NCI-H526 treated with DMSO at 0.1 percent for 48 hours (cell line): ENCODE measurements at places on chromosomes 12 and 14.

GRCh38 chr12:33588725-33589405 lies 149.2 kb upstream of the SYT10 start:
- no peak for DNase-seq

DNA sequence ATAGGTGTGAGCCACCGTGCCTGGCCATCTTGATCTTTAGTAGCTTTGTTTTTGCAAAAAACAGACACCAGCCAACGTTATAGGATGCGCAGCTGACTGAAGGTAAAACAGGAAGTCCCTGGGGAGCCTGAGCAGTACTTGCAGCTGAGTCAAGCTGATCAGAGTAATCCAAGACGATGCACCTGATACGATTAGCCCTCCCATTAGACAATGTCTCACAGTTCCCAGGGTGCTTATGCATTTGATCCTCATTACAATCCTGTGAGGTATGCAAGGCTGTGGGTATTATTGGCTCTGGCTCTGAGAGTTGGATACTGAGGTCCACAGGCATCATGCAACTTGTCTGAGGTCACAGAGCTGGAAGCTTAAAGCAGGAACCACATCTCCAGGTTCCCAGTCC lies 8.1 kb downstream of the KRT18 start:
- peak; percentile 37 for DNase-seq

DNA sequence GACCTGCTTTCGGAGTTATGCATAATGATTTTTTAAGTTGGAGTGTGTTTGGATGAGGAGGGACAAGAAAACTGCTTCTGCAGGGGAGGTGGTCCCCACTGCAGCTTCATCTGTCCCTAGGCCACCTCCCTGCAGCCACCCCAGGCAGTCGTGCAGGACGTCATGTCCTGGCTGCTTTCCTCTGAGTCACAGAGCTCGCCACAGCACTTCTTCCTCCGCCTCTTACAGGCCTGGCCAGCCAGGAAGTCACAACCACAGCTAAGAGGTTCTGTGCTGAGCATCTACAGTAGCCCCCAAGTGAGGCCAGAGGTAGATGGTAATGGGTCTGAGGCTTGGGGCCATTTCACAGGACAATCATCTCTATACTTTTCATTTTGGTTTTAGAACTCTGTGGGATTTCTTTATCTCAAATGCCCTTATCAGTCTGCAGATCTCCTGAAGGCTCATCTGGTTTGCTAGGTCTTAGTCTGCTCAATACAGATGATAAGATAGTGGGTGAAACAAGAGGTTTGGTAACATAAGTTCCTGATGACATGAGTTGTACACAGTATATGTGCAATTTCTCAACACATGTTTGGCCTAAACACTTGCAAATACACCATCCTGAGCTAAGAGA lies 106.4 kb downstream of the ARF6 start:
- no peak for DNase-seq

GRCh38 chr14:73859145-73859544 lies 7.5 kb downstream of the PTGR2 start:
- DNase-seq = no peak

DNA sequence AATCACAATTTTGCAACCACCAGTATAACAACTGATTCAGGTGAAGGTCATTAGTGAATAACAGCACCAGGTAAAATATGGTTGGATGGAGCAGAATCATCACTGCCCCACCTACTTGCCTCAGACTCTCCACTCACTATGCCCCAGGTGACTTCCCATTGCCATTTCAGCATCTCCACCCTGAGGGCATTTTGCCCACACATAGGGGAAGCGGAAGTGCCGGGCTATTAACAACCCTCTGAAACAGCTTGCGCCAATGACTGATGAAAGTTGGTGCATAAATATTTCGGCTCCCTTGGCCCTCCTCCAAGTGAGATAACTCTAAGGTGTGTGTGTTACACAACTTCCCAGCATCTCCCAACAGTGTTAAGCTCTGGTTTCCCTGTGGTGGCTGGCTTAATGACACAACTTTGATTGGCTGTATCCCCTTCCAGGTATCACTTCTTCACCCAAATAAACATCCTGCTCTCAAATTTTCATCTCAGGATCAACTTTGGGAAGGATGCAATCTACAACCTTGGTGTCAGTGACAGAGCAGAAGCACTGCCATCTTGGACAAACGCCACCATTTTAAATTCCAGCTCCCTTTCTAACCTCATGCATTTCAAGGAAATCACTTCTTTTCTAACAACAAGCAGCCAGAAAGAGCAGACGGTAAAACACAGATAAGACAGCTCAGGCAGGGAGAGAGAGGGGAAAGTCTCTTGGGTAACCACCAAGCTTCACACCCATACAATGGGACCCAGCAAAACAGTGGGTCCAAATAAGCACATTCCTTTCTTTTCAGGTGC lies 73.6 kb upstream of the PPP2R5C start:
- DNase-seq = no peak

GRCh38 chr12:132632521-132633228 lies 14.1 kb downstream of the P2RX2 start:
- no peak for DNase-seq

DNA sequence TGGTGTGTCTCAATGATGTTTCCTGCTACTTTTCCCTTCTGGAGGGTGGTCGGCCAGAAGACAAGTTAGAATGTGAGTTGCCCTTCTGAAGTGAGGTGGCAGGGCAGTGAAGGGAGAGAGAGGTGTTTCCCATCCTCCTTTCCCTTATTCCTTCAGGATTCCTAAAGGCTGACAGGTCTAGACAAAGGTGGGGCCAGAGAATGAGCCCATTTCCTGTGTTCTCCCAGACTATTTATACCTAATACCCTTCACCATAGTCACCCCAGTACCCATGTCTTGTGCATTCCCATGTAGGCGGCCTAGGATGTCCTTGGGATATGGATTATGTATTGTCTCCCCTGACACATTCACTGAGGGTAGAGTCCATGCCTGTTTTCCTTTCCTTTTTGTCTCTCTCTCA lies 7.0 kb downstream of the DGKA start:
- DNase-seq = no peak

- DNase-seq = no peak
These were observed 8.7 kb downstream of the MTERF2 start for GRCh38 chr12:106978035-106978800.

- peak; percentile 56 for DNase-seq
These were observed 4.4 kb downstream of the REM2 start for GRCh38 chr14:22887260-22887989.

- DNase-seq = no peak
These were observed 366.1 kb upstream of the TMPO start for GRCh38 chr12:98149270-98149669.
